Ureter (tissue), 1 donor: ENCODE measurements at places on chromosomes 11 and 22. TPM values are rescaled to one million over a fixed set of nuclear protein-coding genes. Genes with fewer than 3 reads are reported as not detected.

DNA sequence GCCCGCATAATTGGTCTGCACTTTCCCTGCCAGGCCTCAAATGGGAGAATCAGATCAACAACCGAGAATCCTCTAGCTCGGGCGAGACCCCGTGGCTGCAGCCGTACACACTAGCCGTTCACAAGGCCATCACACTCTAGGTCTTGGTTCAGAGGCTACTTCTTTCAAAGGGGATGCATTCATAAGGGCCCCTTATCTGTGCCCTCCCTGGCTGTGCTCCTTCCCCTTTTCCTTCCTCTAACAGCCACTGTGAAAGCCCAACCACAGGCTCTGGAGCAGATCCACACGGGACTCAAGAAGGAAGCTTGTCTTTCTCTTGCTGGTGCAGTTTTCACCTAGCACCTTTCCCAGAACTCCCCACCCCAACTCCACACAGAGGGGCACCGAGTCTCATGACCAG lies 24.5 kb downstream of the SMIM38 start:
- DNase-seq: no peak

The OSM gene
- total RNA-seq: 0.36 TPM

GRCh38 chr22:45563362-45564040 lies 60.8 kb downstream of the FBLN1 start:
- no peak for DNase-seq

DNA sequence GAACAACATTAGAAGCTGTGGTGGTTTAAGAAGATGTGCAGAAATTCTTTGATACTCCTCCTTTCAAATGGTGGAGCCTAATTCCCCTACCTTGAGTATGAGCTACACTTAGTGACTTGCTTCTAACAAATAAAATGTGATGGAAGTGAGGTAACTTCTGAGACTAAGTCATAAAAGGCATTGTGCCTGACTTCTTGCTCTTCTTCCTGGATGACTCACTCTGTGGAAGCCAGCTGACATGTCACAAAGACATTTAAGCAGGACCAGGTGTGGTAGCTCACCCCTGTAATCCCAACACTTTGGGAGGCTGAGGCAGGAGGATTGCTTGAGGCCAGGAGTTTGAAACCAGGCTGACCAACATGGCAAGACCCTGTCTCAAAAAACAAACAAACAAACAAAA lies 3.9 kb upstream of the PLA2G3 start:
- no peak for DNase-seq

The LRRC4C gene
- total RNA-seq: 3.6 TPM

The SYNGR1 gene
- total RNA-seq: 32.6 TPM
